ENCODE measurements at places on chromosomes 5 and 9. TPM values are rescaled to one million over a fixed set of nuclear protein-coding genes. Genes with fewer than 3 reads are reported as not detected.

The SPATA31E1 gene
- not detected for polyA plus RNA-seq

DNA sequence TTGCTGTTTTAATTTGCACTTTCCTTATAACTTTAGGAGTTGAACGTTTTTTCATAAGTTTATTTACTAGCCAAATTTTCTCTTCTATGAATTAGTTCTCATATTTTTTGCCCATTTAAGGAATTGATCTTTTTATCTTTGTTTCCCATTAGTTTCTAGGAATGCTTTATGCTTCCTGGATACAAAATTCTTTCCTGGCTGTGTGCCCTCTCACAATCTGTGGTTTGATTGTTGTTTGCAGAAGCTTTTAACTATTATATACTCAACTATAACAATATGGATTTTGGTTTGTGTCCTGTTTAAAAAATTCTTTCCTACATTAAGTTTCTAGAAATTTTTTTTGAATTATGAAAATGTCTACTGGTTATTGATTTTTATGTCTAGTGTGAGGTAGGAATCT is 206.3 kb downstream of the CSNK1G3 start:
- DNase-seq, result no peak

- no peak for DNase-seq
Observed at GRCh38 chr5:44495280-44495679, 106.1 kb upstream of the FGF10 start.

DNA sequence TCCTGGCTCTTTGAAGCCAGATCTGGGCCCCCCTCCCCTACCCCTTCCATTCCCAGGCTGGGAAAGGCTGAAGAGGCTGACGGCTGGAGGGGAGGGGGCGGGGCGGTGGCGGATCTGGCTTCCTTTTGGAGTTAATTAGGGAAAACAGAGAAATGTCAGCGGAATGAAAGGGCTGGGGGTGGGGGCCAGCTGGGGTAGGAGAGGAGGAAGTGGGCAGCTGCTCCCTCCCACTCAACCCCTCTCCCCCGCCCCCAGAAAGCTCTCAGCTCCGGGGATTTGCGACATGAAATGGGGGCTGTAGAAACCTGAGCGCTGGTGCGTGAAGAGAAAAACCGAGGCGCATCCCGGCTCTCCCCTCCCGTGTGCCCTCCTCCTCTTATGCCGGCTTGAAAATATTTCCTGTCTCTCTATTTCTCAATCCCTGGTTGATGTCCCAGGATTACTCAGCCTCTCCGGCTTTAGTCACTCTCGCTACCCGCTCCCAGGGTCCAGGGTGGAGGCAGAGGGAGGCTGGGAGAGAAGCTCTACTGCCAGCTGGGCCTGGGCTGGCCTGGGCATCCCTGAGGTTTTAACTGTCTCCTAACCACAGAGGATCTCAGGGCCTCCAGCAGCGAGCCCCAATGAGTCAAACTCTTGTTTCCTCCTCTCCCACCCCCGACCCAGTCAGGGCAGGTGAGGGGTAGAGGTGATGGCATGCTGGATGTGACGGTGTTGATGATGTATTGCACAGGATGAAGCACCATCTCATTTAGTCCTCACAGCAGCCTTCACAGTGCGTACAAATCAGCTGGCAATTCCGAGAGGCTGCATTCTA is 20.1 kb downstream of the PCDHGC5 start:
- no peak for DNase-seq

DNA sequence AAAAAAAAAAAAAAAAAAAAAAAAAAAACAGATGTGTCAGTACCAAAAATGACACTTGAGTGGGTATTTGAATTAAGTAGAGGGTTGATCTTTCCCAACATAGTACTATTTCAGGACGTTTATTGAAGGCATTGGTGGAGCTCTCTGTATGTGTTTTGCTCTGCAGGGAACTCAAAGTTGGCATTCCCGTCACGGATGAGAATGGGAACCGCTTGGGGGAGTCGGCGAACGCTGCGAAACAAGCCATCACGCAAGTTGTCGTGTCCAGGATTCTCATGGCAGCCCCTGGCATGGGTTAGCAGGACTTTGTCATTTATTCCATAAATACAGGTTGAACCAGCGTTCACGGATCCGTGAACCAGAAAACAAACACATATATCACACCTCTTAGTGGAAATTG is 34.9 kb downstream of the SFXN1 start:
- DNase-seq, result no peak

All from keratinocyte (primary cell).